Thyroid gland (tissue), 4 donors: ENCODE measurements at places on chromosomes 1 and 21. TPM values are rescaled to one million over a fixed set of nuclear protein-coding genes. Genes with fewer than 3 reads are reported as not detected.

- H3K36me3 ChIP-seq, result no peaks in the 10 kb centered on the region
- H3K4me3 ChIP-seq, result no peak overlapping the region
- H3K27me3 ChIP-seq, result no peaks in the 10 kb centered on the region
- H3K4me1 ChIP-seq, result peaks cover 12% of the 10 kb centered on the region
Observed at GRCh38 chr1:223886516-223886921, 40.8 kb upstream of the TP53BP2 start.

DNA sequence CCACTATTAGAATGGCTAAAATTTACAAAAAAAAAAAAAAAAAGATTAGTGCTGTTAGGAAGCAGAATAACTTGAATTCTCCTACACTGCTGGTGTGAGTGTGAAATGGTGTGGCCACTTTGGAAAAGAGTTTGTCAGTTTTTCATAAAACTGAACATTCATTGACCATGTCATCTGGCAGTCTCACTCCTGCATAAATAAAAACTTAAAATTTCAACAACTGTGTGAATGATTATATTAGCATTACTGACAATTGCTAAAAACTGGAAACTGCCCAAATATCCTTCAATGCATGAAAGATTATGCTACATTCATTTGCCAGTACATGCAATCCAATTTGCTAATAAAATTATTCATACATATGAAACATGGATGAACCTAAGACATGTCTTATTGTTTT, 570.9 kb downstream of the NEGR1 start:
- H3K4me3 ChIP-seq, result no peak overlapping the region
- no peak for DNase-seq
- H3K36me3 ChIP-seq, result no peaks in the 10 kb centered on the region
- H3K27me3 ChIP-seq, result no peaks in the 10 kb centered on the region
- H3K4me1 ChIP-seq, result no peaks in the 10 kb centered on the region
- H3K27ac ChIP-seq, result no peak overlapping the region

DNA sequence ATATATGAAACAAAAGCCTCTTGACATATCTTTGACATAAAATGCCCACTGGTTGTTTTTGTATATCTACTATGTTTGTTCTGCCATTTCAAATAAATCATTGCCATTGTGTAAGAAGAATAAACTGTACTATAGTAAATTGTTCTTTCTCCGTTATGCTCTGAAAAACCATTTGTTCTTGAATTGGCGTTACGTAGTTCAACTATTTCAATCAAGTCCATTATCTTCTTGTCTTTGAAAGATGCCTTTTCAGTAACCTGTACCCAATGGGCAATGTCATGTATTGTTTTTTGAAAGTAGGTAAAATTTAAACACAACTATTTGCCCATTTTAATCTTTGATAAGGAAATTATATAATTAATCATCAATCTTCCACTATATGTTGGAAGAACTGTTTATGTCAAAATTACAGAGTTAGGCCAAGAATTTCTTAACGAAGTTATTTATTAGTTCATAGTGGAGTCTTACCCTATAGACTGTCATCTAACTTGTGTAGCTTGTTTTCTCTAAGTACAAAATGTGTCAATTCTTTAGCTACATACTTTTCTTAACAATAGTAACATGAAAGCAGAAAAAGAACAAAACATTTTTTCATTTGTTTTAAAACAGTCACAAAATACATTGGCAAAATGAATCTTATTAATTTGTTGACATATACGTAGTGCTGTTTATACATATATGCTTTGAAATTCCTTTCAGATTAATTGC, 294.8 kb downstream of the PTPRC start:
- H3K4me1 ChIP-seq, result peaks cover 9% of the 10 kb centered on the region
- DNase-seq, result no peak
- no peak overlapping the region for H3K27ac ChIP-seq
- no peaks in the 10 kb centered on the region for H3K36me3 ChIP-seq

OR2T29 gene
- total RNA-seq, result not detected

GRCh38 chr1:36884029-36884701, 150.2 kb downstream of the GRIK3 start:
- H3K27ac ChIP-seq, result no peak overlapping the region
- no peak overlapping the region for H3K4me3 ChIP-seq
- no peak for DNase-seq

DNA sequence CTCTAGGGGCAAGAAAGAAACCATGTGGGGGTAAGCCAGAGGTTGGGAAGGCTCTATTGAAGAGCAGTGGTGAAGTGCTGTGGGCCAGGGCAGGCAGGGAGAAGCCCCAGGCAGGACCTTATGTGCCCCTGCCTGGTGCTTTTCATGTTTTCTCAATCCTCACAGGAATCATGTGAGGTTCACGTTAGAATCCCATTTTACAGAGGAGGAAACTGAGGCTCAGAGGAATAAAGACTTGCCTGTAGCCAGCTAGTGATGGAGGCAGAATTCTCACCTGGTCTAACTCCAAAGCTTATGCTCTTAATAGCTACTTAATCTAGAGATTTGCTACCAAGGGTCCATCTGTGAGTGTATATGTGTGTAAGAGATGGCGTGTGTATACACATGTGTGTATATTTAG, 4.2 kb downstream of the TTC22 start:
- H3K4me3 ChIP-seq, result no peak overlapping the region
- DNase-seq, result no peak
- no peaks in the 10 kb centered on the region for H3K27me3 ChIP-seq
- no peaks in the 10 kb centered on the region for H3K36me3 ChIP-seq
- no peak overlapping the region for H3K27ac ChIP-seq
- H3K4me1 ChIP-seq, result peaks cover 24% of the 10 kb centered on the region

DNA sequence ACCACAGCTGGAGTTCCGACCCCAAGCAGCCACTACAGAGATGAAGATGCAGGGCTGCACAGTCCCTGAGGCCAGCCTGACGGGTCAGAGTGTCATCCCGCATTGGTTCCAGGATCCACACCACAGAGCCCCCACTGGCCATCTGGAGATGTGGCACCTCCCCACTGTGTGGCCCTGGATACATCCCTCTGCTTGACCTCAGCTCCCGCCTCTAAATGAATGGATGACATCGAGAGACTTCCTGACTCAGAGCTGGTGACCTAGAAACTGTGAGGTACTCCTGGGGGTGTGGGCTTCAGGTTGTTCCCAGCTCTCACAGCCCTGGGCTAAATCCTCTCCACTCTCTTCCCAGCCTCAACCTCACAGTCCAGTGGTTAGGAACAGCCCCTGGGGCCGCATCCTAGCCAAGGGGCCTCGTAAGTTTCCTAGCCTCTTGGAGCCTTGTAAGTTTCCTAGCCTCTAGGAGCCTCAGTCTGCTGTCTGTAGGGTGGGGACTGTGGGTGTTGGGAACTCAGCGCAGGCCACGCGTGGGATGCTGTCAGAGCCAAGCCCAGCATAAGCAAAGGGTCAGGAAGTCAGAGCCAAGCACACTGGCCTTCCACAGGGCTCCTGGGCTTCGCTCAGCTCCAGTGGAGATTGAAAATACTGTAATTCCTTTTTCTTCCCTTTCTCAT, 87.5 kb upstream of the RUNX3 start:
- no peaks in the 10 kb centered on the region for H3K36me3 ChIP-seq
- no peak overlapping the region for H3K27ac ChIP-seq
- H3K4me3 ChIP-seq, result no peak overlapping the region
- no peak for DNase-seq
- H3K27me3 ChIP-seq, result no peaks in the 10 kb centered on the region
- H3K4me1 ChIP-seq, result peaks cover 7% of the 10 kb centered on the region

DNA sequence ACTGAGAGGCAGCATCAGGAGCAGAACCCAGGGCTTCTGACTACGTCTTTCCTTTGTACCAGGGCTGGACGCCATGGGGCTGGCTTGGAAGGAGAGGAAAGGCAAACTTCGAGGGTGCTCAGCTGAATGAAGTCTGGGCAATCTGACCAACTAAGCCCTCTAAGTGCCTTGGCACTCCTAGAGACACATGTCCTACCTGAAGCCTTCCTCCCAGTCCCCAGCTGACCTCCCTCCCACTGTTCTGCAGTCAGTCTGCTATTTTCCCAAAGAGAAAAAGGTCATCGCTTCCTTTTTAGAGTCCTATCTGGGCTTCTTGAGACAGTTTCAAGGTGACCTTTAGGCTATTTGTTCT, 5.2 kb downstream of the SLC9A1 start:
- no peak overlapping the region for H3K4me3 ChIP-seq
- H3K4me1 ChIP-seq, result peaks cover 32% of the 10 kb centered on the region
- H3K36me3 ChIP-seq, result no peaks in the 10 kb centered on the region
- no peaks in the 10 kb centered on the region for H3K27me3 ChIP-seq
- DNase-seq, result peak; percentile 47
- H3K27ac ChIP-seq, result no peak overlapping the region

RGL1 gene
- total RNA-seq, result 36.3 TPM

DNA sequence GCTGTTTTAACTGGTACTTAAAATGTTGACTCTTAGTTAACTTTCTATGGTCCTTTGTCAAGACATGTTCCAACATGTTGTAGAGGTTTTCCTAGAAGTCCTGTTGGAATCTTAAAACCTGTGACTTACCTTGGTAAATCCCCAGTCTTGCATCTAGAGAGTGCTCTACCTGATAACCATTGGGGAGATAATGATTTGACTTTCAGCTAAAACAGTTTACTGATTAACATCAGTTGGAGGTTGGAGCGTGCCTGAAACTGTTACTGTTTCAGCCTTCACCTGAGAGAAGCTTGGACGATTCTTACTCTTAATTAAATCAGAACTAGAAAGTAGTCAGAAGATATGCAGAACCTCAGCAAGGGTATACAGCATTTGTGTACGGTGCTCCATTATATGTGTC, 8.8 kb downstream of the MDM4 start:
- peaks cover 5% of the 10 kb centered on the region for H3K4me1 ChIP-seq
- H3K27ac ChIP-seq, result no peak overlapping the region
- no peaks in the 10 kb centered on the region for H3K27me3 ChIP-seq
- no peak overlapping the region for H3K4me3 ChIP-seq
- no peak for DNase-seq
- H3K36me3 ChIP-seq, result peaks cover 29% of the 10 kb centered on the region

DNA sequence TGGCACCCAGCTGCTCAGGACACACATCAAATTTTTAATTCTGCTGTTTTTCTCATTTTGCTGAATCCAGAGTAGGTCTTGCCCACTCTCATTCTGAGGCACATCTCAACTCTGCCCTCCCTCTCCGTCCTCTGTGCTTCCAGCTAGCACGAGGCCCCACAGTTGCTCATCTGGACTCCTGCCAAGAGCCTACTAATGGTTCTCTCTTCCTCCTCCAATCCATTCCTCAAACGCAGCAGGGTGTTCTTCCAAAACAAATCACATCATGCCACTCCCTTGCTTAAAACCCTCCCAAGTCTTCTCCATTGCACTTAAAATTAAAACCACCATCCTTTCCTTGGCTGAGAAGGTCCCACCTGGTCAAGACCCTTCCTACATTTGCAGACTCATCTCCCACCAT, 49.8 kb upstream of the SCAF4 start:
- peak; percentile 34 for DNase-seq
- H3K27ac ChIP-seq, result no peak overlapping the region
- H3K4me3 ChIP-seq, result no peak overlapping the region

- H3K27me3 ChIP-seq, result no peaks in the 10 kb centered on the region
- no peak overlapping the region for H3K27ac ChIP-seq
- H3K36me3 ChIP-seq, result no peaks in the 10 kb centered on the region
Observed at GRCh38 chr1:115463347-115463746, 125.3 kb upstream of the NGF start.

- DNase-seq, result no peak
- H3K36me3 ChIP-seq, result peaks cover 28% of the 10 kb centered on the region
- H3K4me3 ChIP-seq, result no peak overlapping the region
Observed at GRCh38 chr1:11984576-11984975, 4.3 kb downstream of the MFN2 start.

DNA sequence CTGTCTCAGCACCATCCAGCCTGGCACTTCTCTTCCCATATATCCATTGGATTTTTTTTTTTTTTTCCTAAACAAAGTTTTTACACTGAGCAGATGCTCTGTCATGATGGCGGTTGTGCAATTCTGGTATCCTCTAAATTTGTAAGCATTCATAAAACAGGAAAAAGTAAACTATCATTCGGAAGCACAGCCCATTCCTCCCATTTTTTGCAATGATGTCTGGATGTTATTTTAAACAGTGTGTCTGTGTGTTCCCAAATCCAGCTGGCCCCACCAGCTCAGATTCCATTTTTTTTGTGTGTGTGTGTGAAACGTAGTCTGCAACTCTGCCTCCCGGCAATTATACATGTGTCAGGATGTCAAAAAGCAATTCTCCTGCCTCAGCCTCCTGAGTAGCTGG, 33.5 kb downstream of the PDPN start:
- H3K4me3 ChIP-seq, result no peak overlapping the region
- no peak for DNase-seq
- no peaks in the 10 kb centered on the region for H3K27me3 ChIP-seq
- H3K36me3 ChIP-seq, result no peaks in the 10 kb centered on the region

- no peak overlapping the region for H3K4me3 ChIP-seq
- no peaks in the 10 kb centered on the region for H3K36me3 ChIP-seq
- no peak overlapping the region for H3K27ac ChIP-seq
- no peaks in the 10 kb centered on the region for H3K27me3 ChIP-seq
- H3K4me1 ChIP-seq, result peaks cover 19% of the 10 kb centered on the region
Observed at GRCh38 chr1:235298758-235299157, 29.2 kb downstream of the ARID4B start.

CD53 gene
- 12.1 TPM for total RNA-seq

- no peaks in the 10 kb centered on the region for H3K36me3 ChIP-seq
- no peak overlapping the region for H3K4me3 ChIP-seq
- peak; percentile 25 for DNase-seq
- no peak overlapping the region for H3K27ac ChIP-seq
Observed at GRCh38 chr1:235831148-235831547, 35.6 kb downstream of the LYST start.

NLRP3 gene
- 0.56 TPM for total RNA-seq

WDR64 gene
- not detected for total RNA-seq

DNA sequence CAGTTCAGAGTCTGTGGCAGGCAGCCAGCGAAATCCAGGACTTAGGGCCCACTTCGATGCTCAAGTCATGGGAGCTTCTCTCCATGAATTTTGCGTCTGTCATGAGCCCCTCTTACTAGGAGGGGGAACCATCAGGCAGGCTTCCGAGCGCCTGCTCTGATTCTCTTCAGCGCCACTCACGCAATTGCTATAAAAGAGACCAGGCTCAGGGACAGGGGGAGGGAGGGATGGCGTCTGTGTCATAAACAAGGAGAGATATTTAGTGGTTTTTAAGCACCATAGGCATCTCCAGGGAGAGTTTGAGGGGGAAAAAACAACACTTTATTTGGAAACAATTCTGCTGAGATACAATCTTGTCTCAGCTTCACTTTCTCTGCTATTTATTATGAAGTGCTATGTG, 60.6 kb downstream of the NAV1 start:
- DNase-seq, result peak; percentile 42
- H3K4me1 ChIP-seq, result peaks cover 70% of the 10 kb centered on the region
- no peaks in the 10 kb centered on the region for H3K27me3 ChIP-seq
- no peaks in the 10 kb centered on the region for H3K36me3 ChIP-seq

TMEM167B gene
- 39.4 TPM for total RNA-seq
